Tongue (tissue), 3 donors: ENCODE measurements at places on chromosomes 4 and X. TPM values are rescaled to one million over a fixed set of nuclear protein-coding genes. Genes with fewer than 3 reads are reported as not detected.

DNA sequence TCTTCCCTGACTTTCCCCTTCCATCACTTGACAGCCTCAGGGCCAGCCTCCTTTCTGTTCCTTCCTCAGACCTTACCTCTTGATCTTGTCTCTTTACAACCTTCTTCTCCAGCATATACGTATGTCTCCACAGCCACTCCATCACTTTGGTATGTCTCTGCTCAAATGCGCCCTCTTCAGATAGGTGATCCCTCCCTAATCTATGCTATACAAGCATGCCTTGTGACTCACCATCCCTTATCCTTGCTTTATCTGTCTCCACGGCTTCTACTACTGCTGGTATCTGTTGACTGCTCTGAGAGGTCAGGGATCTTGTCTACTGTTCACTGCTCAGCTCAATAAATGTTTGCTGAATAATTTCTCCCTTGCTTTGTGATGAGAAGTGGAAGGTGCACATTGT lies 9.0 kb downstream of the ARAP2 start:
- no peak for DNase-seq

DNA sequence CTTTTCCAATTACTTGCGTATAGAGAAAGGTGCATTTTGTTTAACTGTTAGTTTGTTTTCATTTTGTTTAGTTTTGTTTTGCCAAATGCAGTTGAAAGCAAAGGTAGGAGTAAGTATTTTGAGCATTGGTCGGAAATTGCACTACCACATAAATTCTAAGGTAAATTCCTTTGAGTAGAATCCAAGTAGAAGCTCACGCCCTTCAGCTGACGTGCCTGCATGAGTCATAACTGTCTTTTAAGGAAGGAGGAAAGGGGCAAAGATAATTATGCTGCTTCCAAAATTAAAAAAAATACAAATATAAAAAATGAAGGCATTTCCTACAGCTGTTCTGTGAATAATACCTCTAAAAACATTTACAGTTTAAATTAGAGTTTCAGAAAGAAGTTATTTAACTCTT lies 110.2 kb upstream of the MYOZ2 start:
- DNase-seq, result peak; percentile 24

DNA sequence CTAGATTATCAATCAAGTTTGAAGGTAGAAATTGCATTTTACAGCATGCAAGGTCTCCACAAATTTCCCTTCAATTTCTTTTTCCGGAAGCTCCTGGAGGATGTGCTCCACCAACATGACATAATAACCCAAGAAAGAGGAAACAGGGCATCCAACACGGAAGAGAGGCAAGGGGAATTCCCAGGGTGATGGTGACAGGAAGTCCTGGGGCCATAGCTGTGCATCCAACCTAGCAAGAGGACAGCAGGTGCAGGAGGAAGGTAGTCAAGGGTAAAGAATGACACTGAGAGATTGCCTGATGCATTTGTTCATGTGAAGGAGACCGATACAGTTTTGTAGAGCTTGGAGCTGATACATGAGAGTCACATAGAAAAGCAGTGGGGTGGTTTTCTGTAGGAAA lies 115.7 kb upstream of the LSM6 start:
- DNase-seq, result no peak

DNA sequence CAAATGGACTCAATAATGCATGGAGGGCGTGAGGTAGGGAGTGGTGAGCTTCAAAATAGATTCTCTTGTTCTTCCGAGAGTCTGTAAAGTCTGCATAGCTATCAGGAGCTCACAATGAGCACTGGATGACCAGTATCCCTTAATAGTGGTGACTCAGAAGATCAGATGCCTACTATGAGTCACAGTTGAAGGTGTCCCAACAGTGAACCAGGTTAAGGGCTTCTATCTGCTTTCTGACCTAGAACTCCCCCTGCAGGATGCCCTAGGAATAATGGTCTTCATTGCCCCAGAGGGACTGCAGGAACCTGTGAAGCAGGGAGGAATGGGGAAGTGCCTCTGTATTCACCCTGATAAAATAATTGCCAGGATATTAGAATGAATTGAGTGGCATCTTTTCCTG lies 22.1 kb downstream of the DGKK start:
- DNase-seq, result no peak

- DNase-seq, result no peak
Observed at GRCh38 chr4:42280327-42281095, 116.8 kb upstream of the SHISA3 start.

Gene XAGE2
- total RNA-seq, result not detected
